Hepatocyte (in vitro differentiated cells): ENCODE measurements at places on chromosomes 4 and X.

DNA sequence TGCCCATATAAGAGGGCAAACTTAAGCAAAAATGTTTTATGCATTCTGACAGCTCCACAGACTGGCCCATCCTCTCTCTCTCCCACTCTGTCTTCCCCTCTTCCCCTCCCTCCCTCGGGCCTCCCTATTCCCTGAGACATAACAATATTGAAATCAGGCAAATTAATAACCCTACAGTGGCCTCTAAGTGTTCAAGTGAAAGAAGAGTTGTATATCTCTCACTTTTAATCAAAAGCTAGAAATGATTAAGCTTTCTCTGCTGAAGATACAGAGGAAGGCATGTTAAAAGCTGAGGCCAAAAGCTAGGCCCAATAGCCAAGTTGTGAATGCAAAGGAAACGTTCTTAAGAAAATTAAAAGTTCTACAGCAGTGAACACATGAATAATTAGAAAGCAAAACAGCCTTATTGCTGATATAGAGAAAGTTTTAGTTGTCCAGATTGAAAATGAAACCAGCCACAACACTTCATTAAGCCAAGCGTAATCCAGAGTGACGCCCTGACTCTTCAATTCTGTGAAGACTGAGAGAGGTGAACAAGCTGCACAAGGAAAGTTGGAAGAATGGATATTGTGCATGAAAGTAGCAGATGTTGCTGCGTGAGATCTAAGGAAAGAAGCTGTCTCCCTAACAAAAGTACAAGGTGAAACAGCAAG is 54.9 kb downstream of the USO1 start:
- no peak for DNase-seq

GRCh38 chr4:123783921-123784320 is 387.3 kb downstream of the SPRY1 start:
- no peak for DNase-seq

DNA sequence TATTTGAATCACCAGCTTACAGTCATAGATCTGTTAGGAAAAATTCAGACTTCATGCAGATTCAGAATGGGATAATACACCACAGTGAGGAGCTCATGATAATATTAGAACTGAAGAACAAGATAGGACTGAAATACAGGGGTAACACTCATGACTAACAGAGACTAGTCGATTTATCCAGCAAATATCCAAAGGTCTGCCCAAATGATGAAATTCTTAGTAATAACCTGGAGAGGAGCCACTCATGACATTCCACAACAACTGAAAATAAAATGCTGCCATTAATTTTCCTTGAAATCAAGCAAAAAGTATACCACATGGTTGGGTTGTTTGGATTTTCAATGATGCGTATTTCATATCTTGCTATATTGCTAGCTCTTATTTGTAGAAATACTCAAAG is 903.7 kb upstream of the ADGRL3 start:
- DNase-seq: no peak

DNA sequence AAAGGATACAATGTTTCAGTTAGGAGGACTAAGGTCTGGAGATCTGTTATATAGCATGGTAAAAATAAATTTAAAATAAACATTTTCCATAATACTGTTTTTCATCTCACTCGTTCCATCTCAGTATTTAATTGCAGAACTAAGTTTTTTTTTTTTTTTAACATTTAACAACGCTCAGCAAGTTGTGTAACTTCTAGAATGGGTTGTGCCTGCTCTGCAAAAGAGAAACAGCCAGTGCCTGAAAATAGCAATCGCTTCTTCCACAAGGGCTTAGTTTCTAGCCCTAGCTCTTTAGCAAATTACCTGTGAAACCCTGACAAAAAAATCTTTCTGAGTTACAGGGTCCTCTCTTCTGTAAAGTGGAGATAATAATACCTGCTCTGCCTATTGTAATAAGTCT is 41.9 kb downstream of the CNGA1 start:
- no peak for DNase-seq

- peak; percentile 39 for DNase-seq
These were observed 56.3 kb upstream of the SPRY1 start for GRCh38 chr4:123340381-123340701.

- no peak for DNase-seq
These were observed 63.6 kb upstream of the NKX1-1 start for GRCh38 chr4:1469607-1470392.

GRCh38 chr4:17029964-17030363 is 131.5 kb upstream of the LDB2 start:
- no peak for DNase-seq

DNA sequence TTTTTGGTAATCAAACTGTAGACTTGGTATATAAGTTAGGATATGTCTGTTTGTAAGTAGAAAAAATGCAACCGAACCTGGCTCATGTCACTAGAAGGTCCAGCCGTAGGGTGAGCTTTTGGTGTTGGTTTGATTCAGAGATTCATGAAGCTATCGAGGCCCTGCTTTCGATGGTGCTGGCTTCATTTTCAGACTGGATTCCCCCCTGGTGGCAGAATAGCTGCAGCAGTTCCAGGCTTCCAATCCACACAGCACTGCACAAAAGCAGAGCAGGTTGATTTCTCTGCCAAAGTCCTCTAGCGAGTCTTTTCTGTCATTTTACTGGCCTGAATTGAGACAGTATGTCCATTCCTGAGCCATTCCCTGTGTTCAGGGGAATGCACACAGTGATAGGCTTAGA is 33.1 kb downstream of the PDK3 start:
- peak; percentile 26 for DNase-seq

DNA sequence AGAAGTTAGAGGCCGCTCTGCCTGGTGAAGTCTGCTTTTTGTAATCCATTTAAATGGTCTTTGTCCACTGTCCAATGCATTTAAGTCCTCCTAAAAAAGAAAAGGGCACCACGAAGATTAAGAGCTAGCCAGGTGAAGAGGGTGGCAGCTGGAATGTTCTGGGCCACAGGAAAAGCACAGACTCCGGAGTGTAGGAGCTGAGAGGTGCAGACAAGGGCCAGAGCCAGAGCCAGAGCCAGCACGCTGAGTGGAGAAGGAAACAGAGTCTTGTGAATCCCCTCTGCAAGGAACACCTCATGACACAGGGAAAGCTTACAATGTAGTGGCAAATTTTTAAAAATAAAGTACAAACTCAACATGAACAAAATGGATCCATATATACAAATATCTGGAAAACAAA is 83.6 kb downstream of the TSPAN5 start:
- DNase-seq: no peak

DNA sequence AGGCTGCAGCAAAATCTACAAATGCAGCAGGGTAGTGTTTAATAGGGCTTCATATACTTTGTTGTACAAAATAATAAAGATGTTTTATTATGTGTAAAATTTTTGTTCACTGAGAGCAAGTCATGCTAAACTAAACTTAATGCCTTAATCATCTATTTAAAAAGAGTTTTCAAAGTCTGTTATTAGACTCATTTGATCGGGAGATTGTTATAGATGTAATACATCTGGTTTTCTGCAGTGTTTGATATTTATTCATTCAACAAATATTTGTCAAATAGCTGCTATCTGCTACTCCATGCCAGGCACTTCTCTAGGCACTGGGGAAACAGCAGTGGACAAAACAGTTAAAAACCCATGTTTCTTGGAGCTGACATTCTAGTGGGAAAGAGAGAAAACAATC is 233.6 kb downstream of the FMR1NB start:
- no peak for DNase-seq

GRCh38 chrX:149858592-149858991 is 22.4 kb upstream of the MAGEA8 start:
- DNase-seq: no peak

- no peak for DNase-seq
These were observed 40.7 kb upstream of the SCOC start for GRCh38 chr4:140332734-140333133.

DNA sequence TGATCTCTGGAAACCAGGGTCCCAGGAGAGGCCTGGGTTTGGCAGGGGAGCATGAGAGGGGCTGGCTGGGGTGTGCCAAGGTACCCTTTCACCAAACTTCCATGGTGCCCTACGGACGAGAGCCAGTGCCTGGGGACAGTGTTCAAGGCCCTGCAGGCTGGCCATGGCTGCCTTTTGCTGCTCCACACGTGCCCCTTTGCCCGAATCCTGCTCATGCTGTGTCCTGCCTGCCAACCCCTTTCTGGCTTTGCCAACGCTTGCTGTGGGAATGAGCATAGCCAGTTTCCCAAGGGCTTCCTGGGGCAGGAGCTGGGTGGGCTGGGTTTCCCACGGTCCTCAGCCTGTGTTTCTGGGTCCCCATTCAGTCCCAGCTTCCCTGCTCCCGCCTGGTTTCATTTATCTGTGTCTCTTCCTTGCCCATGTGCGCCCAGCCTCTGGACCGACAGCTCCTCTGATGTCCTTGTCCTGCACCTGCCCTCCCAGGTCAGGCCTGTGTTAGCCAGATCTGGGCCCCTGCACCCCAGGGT is 17.3 kb downstream of the CPZ start:
- DNase-seq: no peak

GRCh38 chr4:137949746-137950145 is 292.4 kb downstream of the SLC7A11 start:
- no peak for DNase-seq

DNA sequence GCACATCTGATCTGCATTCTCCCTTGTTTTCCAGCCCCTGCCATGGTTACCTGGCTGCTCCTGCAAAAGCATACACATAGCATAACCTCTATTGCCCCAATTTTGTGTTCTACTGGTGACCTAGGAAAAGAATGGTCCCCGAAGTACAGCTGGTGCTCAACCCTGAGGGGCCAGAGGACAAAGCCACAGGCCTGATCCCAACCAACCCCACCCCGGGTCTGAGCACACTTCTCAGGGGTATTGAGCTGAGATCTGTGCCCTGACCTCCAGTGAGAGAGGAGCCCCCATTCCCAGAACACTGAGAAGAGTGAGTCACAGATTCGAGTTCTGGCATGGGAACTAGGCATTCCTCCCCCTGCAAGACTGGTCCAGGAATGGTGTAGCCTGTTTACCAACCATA is 465.5 kb upstream of the ACTRT1 start:
- DNase-seq: no peak

GRCh38 chr4:156623376-156623775 is 348.2 kb downstream of the PDGFC start:
- no peak for DNase-seq

DNA sequence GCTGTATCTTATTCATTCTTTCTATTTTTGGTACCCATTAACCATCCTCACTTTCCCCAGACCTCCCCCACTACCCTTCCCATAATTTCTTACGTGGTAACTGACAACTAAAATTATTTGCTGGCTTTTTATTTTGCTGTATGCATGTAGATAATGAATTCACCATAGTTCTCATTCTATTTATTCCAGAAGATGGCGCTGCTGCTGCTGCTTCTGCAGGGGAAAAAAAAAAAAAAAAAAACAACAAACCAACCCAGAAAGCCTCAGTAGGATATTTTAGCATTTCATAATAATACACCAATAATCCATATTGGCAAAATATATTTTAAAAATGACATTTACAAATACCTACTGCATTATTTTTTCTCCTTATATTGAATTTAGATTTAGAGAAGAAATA is 416.6 kb upstream of the MAGEB18 start:
- peak; percentile 11 for DNase-seq

DNA sequence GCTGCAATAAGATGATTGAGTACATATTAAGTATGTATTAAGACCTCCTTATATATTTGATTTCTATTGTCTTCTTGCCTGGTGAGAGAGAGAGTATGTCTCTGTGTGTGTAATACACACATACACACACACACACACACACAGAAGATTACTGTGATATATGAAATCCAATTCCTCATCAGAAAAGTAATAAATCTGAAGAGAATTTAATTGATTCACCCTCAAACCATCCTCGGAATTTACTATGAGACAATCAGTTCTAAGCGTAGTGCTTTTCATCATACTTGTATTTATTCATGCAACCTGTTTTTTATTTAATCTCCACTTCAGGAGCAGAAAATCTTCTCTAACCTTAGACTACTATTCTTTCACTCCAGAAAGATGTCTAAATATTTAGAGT is 62.3 kb upstream of the TLL1 start:
- no peak for DNase-seq

DNA sequence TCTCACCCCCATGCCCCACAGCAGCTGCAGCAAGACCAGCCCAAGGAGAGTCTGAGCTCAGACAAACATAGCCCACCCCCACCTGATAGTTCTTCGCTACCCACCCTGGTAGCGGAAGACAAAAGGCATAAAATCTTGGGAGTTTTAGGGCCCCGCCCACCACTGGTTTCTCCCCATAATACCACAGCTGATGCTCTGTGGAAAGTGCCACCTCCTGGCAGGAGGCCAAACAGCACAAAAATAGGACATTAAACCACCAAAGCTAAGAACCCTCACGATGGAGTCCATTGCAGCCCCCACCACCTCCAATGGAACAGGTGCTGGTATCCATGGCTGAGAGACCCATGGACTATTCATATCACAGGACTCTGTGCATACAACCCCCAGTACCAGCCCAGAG is 226.7 kb downstream of the SNCA start:
- DNase-seq: no peak
